Retina (tissue), 1 donor: ENCODE measurements at places on chromosomes 6 and 20.
A peak's percentile ranks its signal among the peaks of the same experiment; 100 is the strongest.

DNA sequence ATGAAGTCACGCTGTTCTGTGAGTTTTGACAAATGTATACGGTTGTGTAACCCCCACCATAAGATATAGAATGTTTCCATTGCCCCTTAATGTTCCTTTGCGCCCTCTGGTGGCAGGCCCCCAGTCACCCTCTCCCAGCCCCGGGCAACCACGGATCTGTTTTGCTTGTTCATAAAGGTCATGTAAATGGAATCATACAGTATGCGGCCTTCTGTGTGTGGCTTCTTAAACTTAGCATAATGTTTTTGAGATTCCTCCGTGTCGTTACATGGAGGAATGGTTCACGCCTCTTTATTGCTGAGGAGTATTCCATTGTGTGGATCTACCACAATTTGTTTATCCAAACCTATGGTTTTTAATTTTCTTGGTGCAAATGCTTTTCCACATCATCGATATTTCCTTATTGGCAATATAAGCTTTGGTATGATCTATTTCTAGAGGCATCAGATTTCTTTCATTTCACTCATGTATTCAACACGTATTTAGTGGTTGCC is 28.4 kb downstream of the LYRM2 start:
- DNase-seq = peak; percentile 54

DNA sequence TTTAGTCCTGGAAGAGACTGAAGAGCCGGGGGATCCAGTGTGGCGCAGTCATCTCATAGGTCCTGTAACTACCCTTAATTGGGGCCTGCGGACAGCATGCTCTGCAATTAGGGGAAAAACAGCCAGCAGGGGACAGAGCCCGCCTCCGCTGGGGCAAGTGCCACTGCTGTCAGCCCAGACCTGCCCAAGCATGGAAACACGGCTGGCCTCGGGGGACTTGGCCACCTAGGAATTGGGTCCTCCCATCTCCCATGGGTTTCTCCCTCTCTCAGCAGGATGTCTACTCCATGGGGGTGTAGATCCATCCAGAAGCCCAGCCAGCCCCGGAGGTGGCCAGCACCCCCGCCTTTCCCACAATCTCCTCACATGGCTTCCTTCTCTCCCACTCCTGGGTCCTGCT is 3.6 kb downstream of the GHRH start:
- DNase-seq = peak; percentile 76

- no peak for DNase-seq
Observed at GRCh38 chr6:16104624-16105433, 24.1 kb upstream of the MYLIP start.

DNA sequence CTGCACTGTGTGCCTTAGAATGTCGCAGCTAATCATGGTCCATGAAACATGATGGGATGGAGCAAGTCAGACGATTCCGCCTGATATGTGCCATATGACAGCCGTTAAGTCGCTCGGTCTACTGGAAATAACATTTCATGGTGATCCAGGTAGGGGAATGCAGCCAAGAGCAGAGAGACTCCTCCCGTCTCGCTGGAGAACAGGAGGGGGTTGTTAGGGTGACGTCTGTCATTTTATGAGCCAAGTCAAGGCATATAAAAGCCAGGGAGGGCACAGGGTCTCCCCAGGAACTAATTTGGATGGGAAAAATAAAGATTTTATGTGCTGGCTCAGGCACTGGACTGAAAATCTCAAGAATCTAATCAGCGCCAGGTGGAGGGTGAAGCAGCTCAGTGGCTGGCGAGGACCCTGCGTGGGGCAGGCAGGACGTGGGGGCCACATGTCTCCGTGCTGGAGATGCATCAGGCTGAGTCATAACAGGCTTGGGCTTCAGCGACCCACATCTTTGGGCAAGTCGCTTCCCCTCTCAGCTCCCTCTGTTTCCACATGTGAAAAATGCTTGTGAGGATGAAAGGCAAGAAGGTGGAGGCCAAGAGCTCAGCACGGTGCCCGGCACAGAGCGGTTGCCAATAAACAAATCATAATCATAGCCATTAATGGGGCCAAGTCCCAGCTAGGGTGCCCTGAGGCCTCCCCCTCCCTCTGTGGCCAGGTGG is 234.6 kb downstream of the ANKRD60 start:
- peak; percentile 78 for DNase-seq

DNA sequence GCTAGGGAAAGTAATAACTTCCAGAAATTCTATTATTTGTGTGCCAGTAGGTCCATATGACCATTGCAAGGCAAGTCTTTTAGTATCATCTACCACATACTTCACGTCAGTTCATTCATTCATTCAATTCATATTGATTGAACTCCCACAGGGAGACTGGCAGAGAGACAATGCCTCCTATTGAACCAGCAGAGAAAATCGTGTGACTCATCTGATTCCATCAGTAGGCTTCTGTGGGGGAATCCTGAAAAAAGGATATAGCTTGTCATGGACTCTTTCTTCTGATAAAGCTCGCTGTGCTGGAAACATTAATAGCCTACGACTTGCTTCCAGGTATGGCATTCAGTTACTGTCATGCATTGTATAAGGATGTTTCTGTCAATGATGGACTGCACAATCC is 45.3 kb upstream of the CNR1 start:
- DNase-seq = no peak

- DNase-seq = no peak
Observed at GRCh38 chr20:14599613-14600012, 262.2 kb upstream of the FLRT3 start.

- DNase-seq = no peak
Observed at GRCh38 chr20:50701041-50701963, 10.0 kb upstream of the RIPOR3 start.

DNA sequence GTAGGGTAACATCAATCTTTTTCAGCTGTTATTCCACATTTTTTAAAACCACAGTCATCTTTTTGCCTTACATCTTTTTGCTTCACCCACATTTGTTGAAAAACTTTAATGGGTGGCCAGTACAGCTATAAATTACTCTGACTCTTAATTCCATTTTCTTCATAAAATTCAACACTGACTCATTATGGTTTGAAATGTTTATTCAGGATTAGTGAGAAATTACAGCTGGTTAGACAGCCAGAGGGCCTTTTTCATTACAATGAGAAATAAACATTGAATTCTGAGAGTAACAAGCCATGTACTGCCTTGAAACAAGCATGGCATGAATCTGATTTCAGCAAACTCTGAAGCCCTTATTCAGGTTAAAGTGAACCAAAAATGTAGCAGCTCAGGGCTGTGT is 19.5 kb downstream of the NDUFAF4 start:
- DNase-seq = no peak

GRCh38 chr20:43397147-43397546 is 60.5 kb upstream of the SRSF6 start:
- DNase-seq = no peak

DNA sequence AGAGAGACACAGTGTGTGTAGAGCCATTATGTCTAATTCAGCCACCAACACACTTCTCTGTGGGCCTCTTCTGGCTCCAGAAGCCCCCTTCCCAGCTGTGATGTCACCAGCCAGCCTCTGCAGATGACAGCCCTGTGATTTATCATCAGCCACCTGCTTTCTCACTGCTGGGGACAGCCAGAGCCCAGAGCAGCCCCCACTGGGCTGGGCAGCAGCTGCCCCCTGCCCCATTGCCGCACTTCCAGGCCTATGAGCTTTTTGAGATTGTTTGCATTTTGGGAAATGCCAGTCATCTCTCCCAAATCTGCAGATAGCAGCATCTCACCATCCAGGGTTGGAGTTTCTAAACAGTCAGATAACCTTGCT is 21.9 kb upstream of the STX16 start:
- DNase-seq = no peak
